ENCODE measurements at places on chromosomes 3 and 15.

DNA sequence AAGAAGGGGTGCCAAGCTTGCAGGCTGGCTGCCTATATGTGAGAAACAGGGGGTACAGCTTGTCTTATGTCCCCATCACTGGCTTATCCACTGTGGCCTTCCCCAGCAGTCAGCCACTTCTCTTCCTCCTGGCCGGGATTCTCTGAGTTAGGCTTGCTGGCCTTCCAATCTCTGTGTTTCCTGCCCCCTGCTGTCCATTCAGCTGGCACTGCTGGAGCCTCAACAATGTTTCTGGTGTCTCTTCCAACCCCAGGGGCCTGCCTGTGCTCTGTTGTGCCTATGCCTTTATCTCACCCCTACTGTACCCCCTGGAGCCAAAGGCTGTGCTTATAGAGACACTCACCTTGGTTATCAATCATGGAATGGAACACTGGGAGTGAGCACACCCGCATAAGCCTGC is 36.5 kb downstream of the ANAPC13 start:
- DNase-seq = no peak

DNA sequence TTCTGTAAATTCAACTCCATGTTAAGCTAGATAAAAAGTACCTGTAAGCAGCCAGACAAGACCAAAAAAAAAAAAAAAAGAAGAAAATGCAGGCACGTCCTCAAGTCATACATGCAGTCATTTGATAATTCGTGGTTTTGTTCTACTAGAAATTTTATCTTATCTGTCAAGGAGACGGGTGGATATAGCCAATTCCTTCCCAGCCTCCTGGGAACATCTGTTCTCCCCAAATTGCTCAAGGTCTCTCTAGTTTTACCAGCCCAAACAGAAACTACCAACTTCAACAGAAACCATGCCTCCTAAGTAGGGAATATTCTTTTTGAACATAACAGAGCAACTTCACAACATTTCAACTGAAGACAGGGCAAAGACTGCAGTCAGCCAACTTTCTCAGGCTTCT is 19.5 kb downstream of the RYK start:
- no peak for DNase-seq

GRCh38 chr3:134194247-134194646 is 56.4 kb downstream of the RYK start:
- no peak for DNase-seq

DNA sequence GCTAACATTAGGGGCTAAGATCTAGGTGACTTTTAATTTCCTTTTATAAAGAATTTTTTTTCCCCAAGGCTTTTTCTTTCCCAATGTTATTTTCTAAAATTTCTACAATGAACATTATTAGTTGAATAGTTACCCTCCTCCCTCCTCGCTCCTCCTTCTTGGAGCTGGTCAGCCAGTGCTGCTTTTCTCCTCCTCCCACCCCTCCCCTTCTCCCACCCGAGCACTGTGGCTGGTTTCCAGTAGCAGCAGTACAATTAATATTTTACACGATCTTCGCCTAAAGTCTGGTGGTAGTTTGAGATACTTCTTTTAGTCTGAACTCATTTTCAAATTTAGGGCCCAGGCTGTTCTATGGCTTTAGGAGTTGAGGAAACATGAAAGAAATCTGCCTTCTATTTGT is 41.6 kb downstream of the EEFSEC start:
- no peak for DNase-seq

DNA sequence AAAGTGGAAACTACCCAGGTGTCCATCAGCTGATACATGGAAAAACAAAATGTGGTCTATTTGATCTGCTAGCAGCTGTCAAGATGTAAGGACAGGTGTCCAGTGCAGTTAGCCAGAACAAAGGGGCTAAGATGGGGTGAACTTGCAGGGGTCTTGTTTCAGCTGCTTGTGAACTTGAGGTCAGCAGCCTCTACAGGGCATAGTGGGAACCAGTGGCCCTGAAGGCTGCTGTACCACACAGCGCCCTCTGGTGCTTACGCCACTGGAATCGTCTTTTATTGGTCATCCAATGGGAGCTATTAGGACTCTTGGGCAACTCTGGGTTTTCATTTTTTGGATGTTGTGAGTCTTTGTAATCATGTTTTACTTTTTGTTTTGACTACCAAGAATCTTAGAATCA is 62.2 kb upstream of the CTSH start:
- DNase-seq = no peak

- DNase-seq = no peak
These were observed 71.1 kb upstream of the XCR1 start for GRCh38 chr3:46098319-46098761.

DNA sequence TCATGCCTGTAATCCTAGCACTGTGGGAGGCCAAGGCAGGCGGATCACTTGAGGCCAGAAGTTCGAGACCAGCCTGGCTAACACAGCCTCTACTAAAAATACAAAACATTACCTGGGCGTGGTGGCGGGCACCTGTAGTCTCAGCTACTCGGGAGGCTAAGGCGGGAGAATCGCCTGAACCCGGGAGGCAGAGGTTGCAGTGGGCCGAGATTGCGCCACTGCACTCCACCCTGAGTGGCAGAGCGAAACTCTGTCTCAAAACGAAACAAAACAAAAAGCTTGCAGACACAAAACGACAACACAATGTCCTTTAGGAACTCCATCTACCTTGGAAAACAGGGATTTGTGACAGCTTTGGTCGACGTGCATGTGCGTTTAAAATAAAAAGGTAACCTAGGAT is 716 bp upstream of the KLHL24 start:
- DNase-seq = no peak

DNA sequence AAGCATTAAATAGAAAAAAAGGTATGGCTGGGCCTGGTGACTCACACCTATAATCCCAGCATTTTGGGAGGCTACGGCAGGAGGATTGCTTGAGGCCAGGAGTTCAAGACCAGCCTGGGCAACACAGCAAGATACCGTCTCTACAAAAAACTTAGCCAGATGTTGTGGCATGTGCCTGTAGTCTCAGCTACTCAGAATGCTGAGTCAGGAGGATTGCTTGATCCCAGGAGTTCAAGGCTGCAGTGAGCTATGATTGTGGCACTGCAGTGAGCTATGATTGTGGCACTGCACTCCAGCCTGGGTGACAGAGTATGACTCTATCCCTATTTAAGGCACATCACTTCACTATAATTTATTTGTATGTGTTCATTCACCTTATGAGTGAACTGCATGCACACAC is 54.3 kb downstream of the SLC4A7 start:
- no peak for DNase-seq

DNA sequence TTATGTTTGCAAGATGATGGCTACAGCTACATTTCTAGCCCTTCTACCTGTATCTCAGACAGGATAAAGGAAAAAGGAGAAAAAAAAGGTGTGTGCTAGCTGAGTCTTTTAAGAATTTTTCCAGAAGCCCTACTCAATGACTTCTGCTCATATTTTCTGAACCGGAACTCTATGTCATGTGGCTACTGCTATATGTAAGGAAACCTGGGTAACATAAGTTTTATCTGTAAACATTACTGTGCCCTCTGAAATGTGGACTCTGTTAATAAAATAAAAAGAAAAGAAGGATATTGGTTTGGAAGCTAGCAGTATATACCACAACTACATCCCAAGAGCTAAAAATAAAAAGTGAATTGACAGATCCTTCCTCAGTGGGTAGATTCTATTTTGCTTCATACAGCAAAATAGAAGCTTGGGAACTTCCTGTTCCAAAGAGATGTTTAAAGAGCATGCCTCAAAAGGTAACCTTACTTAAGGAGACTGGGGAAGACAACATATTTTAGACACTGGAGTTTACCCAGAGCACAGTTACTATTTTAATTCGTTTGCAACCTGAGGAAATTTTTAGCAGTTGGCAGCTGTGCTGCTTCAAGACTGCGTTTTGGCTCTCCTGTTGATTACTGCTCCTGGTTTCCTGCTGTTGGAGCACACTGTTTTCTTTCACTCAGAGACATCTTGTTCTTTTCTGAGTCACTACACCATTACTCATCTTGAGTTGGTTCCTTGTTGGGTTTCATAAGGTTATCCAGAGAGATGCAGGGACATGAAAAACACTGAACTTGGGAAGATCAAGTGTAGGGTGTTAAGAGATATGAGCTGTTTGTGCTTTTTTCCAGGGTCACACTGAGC is 280.7 kb downstream of the NFKBIZ start:
- DNase-seq = no peak

- DNase-seq = no peak
These were observed 139.3 kb downstream of the TNIK start for GRCh38 chr3:171320750-171321558.

DNA sequence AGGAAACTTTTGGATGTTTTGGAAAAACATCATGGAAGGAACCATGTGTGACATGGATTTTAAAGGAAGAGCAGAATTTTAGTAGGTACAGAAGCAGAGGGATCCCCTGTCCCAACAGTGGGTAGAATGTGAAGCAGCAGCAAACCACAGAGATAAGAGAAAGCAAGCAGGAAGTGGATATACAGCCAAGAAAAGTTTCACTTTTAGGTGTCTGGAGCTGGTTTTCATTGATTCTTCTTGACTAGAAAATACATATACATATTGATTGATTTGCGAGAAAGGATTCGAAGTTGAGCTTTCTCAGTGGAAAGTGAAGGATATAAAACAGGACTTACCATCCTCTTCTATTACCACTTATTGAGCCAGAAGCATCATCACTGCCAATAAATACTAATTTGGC is 133.5 kb downstream of the KCNMB2 start:
- DNase-seq = no peak

- DNase-seq = peak; percentile 50
These were observed 197.3 kb upstream of the HES1 start for GRCh38 chr3:193938613-193939012.

All from Caco-2 (cell line).